ENCODE measurements at places on chromosomes 16 and 17. TPM values are rescaled to one million over a fixed set of nuclear protein-coding genes. Genes with fewer than 3 reads are reported as not detected.

ATP1B2 gene
- total RNA-seq = 1.4 TPM

KRTAP9-2 gene
- not detected for total RNA-seq

CCDC92B gene
- total RNA-seq = not detected

SNF8 gene
- 68.0 TPM for total RNA-seq

MYH1 gene
- not detected for total RNA-seq

CTRB2 gene
- not detected for total RNA-seq

KIF19 gene
- 2.4 TPM for total RNA-seq

PIRT gene
- not detected for total RNA-seq

AIPL1 gene
- not detected for total RNA-seq

POLR2C gene
- 84.8 TPM for total RNA-seq

DNA sequence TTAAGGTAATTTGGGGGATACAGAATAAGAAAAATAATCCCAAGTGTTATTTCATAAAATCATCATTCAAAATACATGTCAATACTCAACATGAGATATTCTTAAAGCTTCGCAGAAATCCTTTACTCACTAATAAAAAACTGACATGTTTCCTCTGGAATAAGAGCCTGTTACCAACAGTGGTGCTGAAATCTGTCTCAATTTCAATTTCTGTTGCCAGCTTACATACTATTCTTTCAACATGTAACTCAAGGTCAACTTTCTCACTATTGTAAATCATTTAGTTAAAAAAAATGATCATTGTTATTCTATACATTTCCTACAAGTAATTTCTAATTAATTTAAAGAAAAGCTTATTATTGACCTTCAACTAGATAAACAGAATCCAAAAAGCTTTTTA lies 67.9 kb downstream of the CEP95 start:
- DNase-seq = no peak

DNA sequence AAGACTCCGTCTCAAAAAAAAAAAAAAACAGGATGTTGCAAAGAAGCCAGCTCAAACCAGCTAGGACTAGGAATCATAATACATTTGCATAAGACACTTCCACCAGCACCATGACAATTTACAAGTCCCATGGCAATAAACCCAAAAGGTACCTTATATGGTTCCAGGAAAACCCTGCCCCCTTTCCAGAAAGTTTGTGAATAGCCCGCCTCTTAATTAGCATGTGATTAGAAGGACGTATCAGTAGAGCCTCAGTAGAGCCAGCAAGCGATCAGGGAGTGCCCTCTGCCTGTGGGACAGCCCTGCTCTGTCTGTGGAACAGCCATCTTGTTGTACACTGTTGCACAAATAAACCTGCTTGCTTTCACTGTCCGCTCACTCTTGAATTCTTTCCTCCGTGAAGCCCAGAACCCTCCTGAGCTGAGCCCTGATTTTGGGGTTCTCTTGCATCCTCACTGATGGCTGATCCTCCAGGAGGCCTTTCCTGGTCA lies 14.0 kb downstream of the NUPR1 start:
- no peak for DNase-seq

GRCh38 chr16:88527186-88527936 lies 42.8 kb upstream of the ZC3H18 start:
- DNase-seq = no peak

DNA sequence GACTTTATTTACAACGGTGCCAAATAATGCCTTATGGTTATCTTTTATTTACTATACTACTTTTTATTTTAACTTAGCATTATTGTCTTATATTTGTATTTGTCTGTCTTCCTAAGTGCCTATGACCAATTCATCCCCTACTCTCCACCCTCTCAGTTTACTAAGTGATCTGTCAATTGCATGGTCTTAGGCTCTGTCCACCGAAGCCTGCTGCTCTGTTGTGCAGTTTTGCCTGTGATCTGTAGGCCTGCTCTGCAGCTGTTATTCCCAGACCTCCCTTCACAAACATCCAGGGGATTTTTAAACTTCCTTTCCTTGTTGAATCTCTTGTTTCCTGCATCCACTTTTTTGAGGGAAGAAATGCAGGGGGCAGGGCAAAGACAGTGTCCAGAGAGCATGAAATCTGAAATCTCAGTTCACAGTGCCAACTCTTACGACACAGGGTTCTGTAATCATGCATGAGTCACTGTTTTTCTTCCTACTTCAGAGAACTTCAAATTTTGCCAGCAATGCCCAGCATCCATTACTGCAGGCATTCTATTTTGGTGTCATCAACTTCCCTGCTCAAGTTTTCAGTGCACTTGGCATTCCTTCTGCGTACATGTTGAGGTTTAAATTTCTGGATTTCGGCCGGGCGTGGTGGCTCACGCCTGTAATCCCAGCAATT lies 11.4 kb downstream of the SLFN5 start:
- DNase-seq = peak; percentile 38

- no peak for DNase-seq
Measured at GRCh38 chr17:73166731-73167581, 2.1 kb downstream of the SSTR2 start.

DNA sequence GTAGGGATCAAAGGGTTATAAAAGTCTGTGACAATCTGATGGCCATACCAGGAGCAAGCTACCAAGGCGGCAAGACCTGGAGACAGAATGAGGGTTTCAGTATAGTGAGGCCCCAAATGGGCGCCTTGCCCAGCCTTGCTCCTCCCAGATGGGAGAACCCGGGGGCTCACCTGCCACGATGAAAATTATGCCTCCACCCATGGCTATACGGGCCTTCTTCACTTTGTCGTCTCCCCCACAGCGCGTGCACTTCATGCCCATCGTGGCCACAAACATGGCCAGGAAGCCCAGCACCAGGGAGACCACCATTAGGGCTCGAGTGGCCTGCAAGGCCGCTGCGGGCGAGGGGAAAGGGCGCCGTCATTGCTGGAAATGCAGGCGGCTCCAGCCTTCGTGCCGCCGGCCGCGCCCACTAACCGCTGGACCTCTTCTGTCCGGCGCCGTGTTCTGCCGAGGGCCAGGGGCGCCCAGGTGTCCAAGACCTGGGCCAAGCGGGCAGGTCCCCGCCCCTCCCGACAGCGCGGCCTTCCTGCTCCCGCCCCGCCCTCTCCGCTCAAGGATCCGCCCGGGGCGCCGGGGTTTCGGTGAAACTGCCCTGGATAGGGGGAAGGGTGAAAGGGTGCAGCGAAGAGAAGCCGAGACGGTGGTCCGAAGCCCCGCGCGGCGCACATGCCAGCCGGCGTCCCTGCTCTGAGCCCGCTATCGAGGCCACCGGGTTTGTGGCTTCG lies 1.5 kb downstream of the CLDN7 start:
- DNase-seq = peak; percentile 16

GRCh38 chr16:83692224-83692623 lies 115.6 kb upstream of the HSBP1 start:
- no peak for DNase-seq

- no peak for DNase-seq
Measured at GRCh38 chr17:75525806-75526554, 483 bp downstream of the LLGL2 start.

GRCh38 chr16:85129876-85130704 lies 17.8 kb upstream of the CIBAR2 start:
- DNase-seq = no peak

- DNase-seq = no peak
Measured at GRCh38 chr16:50602531-50603205, 54.5 kb downstream of the NKD1 start.

- DNase-seq = no peak
Measured at GRCh38 chr16:87681981-87682570, 79.8 kb downstream of the JPH3 start.

GRCh38 chr17:78137392-78138203 lies 7.0 kb downstream of the TMC8 start:
- DNase-seq = no peak

Data from omental fat pad (tissue), 4 donors.